Esophagus mucosa (tissue), 1 donor: ENCODE measurements at places on chromosomes 6 and 20. TPM values are rescaled to one million over a fixed set of nuclear protein-coding genes. Genes with fewer than 3 reads are reported as not detected.

DNA sequence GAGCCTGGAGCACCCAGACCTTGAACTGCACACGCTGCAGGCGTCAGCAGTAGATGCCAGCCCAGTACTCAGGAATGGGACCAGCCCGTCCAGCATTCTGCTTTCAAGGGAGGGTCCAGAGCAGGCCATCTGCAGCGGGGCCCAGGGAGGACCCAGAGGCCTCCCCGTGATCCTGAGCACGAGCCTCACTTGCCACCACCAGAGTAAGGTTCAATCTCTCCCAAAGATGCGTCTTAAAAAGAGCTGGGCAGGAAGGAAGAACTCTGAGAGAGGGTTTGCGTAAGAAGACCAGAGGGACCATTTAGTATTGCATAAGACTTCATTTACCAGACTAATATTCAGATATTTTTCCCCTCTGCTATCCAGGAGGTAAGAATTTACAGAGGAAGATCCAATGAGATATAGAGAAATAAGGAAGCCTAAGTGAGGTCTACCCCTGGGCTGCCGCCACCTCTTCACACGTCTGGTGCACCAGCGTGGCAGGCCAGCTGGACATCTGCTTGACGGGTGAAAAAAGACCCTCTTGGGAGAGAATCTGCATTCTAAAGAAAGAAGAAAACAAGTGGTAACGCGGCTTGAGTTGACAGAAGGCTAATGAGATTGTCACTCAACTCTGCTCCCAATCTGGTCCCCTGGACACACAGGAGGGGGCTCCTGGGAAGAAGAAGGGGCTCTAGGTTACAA, 107.3 kb downstream of the PRND start:
- peak; percentile 23 for ATAC-seq

DNA sequence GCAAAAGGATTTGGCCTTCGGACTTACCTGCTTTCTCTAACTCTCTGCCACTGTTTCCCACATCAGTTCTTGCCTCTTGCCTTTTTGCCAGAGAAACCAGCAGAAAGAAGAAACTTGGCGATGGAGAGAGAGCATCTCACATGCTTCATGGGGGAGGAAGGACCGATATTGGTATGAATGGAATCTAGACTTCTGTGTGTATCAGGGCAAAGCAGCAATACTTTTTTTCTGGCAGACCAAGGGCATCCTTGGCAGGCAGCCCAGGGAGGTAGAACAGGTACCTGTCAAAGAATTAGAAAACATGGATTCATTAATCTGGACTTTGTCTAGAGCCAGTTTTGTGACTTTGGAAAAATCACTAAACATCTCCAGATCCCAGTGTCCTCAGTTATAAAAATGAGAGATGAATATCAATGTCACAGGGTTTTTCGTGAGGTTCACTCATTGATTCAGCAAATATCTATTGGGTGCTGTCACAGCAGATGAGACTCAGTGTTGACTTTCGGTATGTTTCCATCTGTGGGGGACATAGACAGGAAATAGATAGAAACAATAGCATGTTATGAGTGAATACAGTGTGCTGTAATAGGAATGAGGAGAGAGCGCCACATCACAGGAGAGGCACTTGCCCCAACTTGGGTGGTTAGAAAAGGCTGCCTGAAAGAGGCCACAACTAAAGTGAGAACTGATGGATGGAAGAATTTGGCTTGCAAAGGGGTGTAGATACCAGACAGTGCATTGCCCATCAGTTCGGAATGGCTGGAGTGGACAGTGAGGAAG, 114.1 kb downstream of the CD83 start:
- no peak for ATAC-seq

Gene ZNF322
- 6.4 TPM for total RNA-seq

DNA sequence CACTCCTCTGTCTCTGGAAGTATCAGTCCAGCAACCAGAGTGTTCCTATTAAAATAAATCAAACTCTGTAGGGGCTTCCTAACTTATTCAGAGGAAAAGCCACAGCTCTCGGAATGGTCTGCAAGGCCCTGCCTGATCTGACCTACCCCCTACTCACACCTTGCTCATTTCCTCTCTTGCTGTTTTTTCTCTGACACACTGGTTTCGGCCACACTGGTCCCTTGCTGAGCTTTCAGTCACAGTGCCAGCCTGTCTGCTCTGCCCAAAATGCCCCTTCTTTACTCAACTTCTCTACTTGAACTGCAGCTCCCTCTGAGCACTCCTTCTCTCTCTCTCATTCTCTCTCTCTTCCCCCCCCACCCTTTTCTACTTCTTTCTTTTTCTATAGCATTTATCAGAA, 430.2 kb downstream of the UTRN start:
- ATAC-seq: no peak

Gene SLC17A3
- not detected for total RNA-seq

Gene SMOC2
- 1.9 TPM for total RNA-seq

DNA sequence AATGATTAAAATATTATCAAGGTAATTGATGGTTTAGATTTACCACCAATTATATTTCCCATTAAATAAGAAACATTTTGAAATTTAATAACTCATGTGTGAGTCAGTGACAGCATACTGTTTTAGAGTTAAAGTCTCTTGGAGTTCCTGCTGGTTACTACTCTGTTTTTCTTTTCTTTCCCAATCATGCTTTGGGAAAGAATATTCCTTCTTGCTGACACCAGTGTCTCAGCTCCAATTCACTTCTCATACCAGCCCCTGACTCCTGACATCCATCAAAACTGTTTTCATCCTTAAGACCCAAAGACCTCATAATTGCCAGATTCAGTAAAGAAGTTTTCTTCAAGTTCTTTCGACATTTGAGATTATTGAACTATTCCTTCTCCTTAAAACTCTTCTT, 50.3 kb downstream of the AIG1 start:
- ATAC-seq: no peak

DNA sequence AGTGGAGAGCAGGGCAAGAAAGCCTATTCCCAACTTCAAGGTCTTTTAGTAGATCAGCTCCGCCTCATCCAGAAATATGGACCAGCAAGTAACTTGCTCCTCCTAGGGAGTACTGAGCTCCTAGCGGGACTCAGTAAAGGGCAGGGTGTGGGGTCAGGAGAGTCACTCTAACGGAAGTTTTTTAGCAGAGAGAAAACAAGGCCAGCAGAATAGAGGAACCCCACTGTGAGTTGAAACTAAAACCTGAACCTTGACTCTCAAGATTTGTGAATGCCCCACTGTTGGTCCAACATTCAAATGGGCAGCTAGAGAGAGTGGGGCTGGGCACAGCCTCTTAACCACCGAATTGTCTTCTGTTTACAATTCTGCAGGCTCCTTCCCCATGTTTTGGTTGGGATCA, 244.8 kb downstream of the FARS2 start:
- no peak for ATAC-seq
